Daoy (cell line): ENCODE measurements at places on chromosomes 4 and X. TPM values are rescaled to one million over a fixed set of nuclear protein-coding genes. Genes with fewer than 3 reads are reported as not detected.

The HPGD gene
- 0.80 TPM in 1 of 2 replicates, not detected in the other for total RNA-seq

The HMGN5 gene
- total RNA-seq = 0.74 and 9.1 TPM in 2 replicates

The GUCY2F gene
- total RNA-seq = 0.06 TPM in 1 of 2 replicates, not detected in the other

GRCh38 chr4:82421796-82422560, 8.3 kb downstream of the HNRNPDL start:
- no peak for DNase-seq

- no peak for DNase-seq
Measured at GRCh38 chrX:57519578-57520118, 72.2 kb upstream of the ZXDB start.

- peak; percentile 57 for DNase-seq
Measured at GRCh38 chr4:184417802-184418511, 56.4 kb downstream of the IRF2 start.

DNA sequence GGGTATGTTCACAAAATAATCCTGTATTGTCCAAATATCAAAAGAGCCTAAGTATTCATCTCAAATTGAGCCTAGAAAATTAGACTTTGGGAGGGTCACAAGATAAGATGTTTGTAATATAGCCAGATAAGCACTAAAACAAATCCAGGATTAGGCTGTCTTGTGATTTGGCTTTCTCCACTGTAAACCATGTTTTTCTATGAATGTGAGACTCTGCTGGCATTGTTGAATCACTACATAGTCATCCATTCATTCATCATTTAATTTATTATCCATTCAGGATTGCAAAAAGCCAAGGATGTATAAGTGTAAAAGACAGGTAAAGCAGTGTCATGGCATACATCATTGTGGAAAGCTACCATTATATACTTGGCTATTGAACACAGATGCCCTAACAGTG, 148.0 kb downstream of the GRID2 start:
- no peak for DNase-seq

- DNase-seq = no peak
Measured at GRCh38 chrX:68163441-68163840, 269.9 kb downstream of the OPHN1 start.

DNA sequence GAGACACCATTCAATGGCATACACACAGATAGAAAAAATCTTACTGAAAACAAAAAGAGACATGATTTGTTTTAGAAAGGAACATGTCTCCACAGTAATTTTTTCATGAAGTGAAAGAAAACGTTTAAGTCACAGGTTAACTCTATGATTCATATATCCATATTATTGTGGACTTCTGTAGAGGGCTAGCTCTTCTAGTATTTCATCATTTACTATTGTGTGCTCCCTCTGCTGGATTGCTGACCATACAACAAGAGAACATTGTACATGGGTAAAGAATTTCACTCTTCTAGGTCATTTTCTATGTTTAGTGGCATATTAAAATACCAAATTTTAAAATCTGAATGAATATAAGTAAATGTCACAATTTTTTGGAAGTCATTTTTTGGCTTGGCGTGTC, 91.8 kb upstream of the POU3F4 start:
- DNase-seq = no peak

DNA sequence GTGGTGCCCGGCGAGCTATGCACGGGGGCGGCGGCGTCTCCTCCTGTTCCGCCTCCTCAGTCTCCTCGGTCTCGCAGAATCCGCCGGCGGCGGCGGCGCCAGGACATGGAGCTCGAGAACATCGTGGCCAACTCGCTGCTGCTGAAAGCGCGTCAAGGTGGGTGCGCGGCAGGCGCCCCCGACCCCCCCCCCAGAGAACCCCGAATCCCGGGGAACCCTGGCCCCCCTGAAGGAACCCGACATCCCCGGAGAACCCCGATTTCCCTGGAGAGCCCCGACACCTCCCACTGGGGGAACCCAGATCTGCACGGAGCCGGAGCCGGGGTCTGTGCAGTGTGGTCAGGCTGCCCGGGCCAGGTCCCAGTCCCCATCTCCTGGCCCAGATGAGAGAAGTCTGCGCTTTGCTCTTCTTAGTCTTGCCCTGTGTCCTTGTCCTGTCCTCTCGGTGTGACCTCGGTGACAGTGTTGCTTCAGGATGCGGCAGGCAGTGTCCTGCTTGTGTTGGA, 648 bp downstream of the GRK4 start:
- DNase-seq = peak; percentile 66

DNA sequence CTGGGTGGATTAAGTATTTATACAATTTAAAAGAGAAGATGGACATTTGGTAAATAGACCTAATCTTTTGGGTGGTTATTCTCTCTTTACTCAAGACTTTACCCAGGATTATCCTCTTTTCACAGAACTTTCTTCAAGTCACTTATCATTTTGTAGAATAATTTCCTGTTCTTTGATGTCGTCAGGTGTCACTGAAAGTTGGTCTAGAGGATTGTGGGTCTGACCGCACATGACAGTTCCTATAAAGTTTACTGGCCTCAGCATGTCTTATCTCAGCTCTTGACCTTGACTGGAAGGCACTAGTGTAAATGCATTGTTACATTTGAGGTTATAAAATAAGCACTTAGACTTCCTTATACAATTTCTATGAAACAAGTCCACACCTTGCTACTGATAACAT, 139.9 kb upstream of the SLC4A4 start:
- DNase-seq = no peak

DNA sequence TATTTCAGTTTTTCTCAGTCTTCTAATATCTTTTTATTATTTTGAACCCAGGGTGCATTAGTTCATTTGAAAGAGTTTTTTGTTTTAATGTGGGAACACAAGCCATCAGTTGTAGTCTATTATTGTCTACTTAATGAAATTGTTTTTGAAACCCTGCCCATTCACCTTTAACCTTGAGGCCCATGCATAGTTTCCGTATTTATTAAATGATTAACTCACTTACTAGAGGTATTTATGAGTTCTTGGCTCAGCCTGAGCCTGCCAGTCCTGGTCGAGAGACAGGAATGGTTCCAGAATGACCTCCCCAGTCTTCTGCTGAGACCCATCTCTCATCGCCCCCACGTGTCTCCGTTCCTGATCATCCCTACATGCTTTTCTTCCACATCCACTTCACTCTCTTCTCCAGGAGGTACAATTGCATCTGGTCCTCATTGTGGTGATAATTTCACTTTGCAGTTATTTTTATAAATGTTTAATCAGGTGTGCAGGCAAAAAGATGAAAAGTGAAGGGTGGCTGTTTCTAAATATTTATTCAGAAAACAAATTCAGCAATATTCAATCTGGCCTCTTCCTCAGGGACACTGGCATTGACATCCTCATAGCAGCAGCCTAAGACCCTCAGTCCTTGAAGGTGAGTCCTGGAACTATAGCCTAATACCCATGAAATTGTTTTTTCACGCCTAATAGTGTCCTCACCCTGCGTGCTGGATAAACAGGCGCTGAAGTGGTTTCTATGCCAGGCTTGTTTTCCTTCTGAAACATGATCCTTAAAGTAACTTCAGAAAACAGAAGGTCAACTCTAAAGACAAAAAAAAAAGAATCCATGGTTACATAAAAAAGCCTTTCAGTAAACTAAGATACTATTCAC, 112.8 kb downstream of the KDR start:
- no peak for DNase-seq

DNA sequence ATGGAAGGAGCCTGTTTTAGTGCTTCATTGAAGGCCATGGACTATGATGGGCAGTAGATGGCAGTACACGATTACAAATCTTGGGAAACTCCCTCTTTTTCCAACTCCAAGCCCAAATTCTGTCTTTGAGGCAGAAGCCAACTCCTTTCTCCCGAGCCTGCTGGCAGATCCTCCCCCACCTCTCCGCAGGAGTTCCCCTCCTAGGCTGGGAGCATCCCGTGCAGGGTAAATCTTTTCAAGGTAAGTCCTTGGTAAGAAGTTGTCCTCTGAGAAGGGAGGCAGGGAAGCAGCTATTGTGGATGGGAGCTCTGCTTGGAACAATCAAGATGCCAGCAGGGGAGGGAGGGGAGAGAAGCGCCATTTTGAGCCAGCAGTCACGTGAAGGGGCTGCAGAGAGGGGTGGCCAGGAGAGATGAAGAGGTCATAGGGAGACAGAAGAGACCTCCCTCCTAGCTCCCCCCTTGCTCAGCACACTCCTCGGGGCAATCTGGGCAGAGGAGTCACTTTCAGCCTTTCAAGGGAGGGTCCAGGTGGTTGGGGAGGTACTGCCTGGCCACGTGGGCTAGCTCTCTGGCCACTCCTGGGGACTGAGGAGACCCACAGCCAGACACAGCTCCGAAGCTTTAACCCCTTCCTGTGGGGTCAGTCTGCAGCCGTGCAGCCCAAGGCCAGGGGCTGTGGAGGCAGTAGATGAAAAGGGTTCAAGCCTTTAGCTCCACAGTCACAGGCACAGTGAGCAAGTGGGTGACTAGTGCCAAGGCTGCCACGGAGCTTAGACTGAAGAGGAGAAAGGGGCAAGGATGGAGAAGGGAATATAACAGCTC, 9.6 kb downstream of the CC2D2A start:
- peak; percentile 71 for DNase-seq
